ENCODE measurements at places on chromosomes 12 and 14. TPM values are rescaled to one million over a fixed set of nuclear protein-coding genes. Genes with fewer than 3 reads are reported as not detected.

The FSCB gene
- total RNA-seq = not detected

The KRT75 gene
- not detected for total RNA-seq

The ACVRL1 gene
- 78.0 TPM for total RNA-seq

The RBP5 gene
- total RNA-seq = not detected

The STAC3 gene
- total RNA-seq = not detected

The EVL gene
- total RNA-seq = 24.0 TPM

The FAM186B gene
- 0.49 TPM for total RNA-seq

The BHLHE41 gene
- 9.4 TPM for total RNA-seq

The GPRC5A gene
- 0.32 TPM for total RNA-seq

The NEK9 gene
- total RNA-seq = 48.5 TPM

The SCNN1A gene
- 0.85 TPM for total RNA-seq

The CCDC85C gene
- 2.9 TPM for total RNA-seq

The CBLN3 gene
- 4.4 TPM for total RNA-seq

The SAMD15 gene
- 2.8 TPM for total RNA-seq

The SIX6 gene
- total RNA-seq = 0.16 TPM

The CCDC38 gene
- not detected for total RNA-seq

The LRRK2 gene
- 8.9 TPM for total RNA-seq

The OTOGL gene
- 0.36 TPM for total RNA-seq

The MSRB3 gene
- total RNA-seq = 74.6 TPM

The PLEK2 gene
- total RNA-seq = 2.6 TPM

The C12orf56 gene
- total RNA-seq = 0.49 TPM

The FAM222A gene
- 0.16 TPM for total RNA-seq

The GPR65 gene
- total RNA-seq = 1.5 TPM

The TMEM119 gene
- total RNA-seq = 904 TPM

The GPRC5D gene
- not detected for total RNA-seq

The KRT78 gene
- not detected for total RNA-seq

The EEF1AKMT3 gene
- 13.6 TPM for total RNA-seq

The THTPA gene
- 24.2 TPM for total RNA-seq

The TAMALIN gene
- total RNA-seq = 15.1 TPM

The CATSPERB gene
- not detected for total RNA-seq

The MMP17 gene
- total RNA-seq = 11.2 TPM

The DIABLO gene
- 45.7 TPM for total RNA-seq

The AQP2 gene
- not detected for total RNA-seq

The HOXC5 gene
- total RNA-seq = 0.12 TPM
